Tongue (tissue), 3 donors: ENCODE measurements at places on chromosomes 11 and 22. TPM values are rescaled to one million over a fixed set of nuclear protein-coding genes. Genes with fewer than 3 reads are reported as not detected.

Gene ST14
- 9.7 TPM for total RNA-seq

Gene SCGB2A2
- total RNA-seq: not detected

Gene BARX2
- total RNA-seq: 14.3 TPM

Gene APOL3
- 17.1 TPM for total RNA-seq

Gene APOL6
- total RNA-seq: 7.9 TPM
